Mucosa of descending colon (tissue), 3 donors: ENCODE measurements at places on chromosomes 5 and 9. TPM values are rescaled to one million over a fixed set of nuclear protein-coding genes. Genes with fewer than 3 reads are reported as not detected.

The CBY3 gene
- total RNA-seq, result not detected

The PHF2 gene
- total RNA-seq, result 19.1 TPM

The PHF19 gene
- 9.8 TPM for total RNA-seq

The LCN1 gene
- total RNA-seq, result not detected

The SAXO1 gene
- total RNA-seq, result 0.06 TPM

The PCDHB13 gene
- 1.9 TPM for total RNA-seq

The ZNF300 gene
- 3.0 TPM for total RNA-seq

The PCSK1 gene
- total RNA-seq, result 4.4 TPM

The VLDLR gene
- 9.9 TPM for total RNA-seq

The MELK gene
- 13.8 TPM for total RNA-seq

The RIGI gene
- 14.2 TPM for total RNA-seq

The MYOZ3 gene
- 0.35 TPM for total RNA-seq

The LIFR gene
- total RNA-seq, result 9.5 TPM

The ADGRV1 gene
- total RNA-seq, result 4.5 TPM

The LCN6 gene
- total RNA-seq, result 1.0 TPM

The MRPL41 gene
- 93.5 TPM for total RNA-seq
